ENCODE measurements at places on chromosomes 4 and X.

DNA sequence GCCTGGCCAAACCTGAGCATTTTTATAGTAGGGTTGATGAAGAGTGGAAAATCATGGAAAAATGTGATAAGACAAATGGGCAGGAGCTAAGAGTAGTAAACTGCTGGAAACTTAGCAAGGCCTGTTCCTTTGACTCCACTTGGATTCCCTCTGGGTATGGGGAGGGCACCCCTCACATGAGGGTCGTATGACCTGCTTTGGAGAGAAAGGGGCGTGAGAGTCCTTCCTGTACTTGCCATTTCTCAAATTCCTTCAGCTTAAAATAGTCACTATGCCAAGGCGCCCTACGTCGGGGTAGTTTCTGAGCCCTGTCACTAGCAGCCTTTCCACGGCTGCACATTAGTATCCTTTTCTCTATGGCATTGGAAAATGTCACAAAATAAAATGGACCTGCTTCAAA lies 49.1 kb downstream of the GPRIN3 start:
- DNase-seq, result no peak

DNA sequence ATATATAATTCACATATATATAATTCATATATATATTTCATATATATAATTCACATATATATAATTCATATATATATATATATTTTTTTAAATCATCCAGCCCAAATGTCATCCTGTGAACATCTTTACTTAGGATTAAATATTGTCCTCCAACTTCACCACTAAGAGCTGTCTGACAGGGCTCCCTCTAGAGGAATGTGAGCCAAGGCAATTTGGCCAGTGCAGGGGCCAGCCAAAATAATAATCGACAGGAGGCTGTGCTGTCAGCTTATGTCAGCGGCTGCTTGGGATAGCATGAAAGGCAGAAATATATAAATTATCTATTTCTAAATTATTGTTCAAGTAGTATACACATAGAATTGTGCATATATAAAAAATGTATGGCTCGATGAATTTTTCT lies 29.5 kb downstream of the EGFL6 start:
- DNase-seq, result no peak

DNA sequence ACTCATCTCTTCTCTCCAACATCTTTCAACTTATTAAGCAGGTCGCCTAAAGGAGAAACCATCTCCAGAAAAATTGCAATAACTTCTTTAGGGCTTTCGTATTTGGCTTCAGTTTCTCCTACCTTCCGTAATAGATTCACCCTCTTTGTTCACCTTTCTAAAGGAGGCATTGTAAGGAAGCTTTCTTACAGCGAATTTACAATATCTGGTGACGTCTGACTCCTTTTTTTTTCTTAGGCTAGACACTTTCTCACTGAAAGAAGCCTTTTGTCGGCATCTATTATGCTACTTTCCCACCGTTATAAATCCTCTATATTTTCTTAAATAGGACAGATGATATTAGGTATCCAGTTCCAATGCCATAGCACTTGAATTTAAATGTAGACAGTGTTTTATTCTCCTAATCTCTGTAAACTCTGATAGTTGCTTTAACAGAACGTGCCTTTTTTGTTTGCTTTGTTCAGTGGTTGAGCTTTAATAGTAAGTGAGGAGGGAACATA lies 302.4 kb downstream of the IL1RAPL1 start:
- DNase-seq, result no peak

DNA sequence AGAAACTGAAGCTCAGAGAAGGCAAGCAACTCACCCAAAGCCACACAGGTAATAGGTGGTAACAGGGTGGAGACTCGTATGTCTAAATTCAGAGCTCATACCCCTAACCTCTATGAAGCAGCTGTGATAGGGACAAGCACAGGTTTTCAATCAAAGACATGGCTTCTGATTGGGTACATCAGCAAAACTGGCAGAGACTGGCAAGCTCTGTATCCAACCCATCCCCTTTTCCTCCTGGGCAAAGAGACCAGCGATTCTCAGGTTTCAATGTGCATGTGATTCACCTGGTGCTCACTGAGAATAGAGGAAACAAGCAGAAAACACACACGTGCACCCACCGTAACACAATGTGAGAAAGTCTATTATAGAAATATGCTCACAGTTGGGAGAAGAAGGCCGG lies 153.0 kb downstream of the SMIM20 start:
- DNase-seq, result no peak

- DNase-seq, result no peak
Observed at GRCh38 chr4:42339935-42340406, 57.3 kb upstream of the SHISA3 start.

GRCh38 chrX:19829814-19830213 lies 57.6 kb downstream of the SH3KBP1 start:
- DNase-seq, result no peak

DNA sequence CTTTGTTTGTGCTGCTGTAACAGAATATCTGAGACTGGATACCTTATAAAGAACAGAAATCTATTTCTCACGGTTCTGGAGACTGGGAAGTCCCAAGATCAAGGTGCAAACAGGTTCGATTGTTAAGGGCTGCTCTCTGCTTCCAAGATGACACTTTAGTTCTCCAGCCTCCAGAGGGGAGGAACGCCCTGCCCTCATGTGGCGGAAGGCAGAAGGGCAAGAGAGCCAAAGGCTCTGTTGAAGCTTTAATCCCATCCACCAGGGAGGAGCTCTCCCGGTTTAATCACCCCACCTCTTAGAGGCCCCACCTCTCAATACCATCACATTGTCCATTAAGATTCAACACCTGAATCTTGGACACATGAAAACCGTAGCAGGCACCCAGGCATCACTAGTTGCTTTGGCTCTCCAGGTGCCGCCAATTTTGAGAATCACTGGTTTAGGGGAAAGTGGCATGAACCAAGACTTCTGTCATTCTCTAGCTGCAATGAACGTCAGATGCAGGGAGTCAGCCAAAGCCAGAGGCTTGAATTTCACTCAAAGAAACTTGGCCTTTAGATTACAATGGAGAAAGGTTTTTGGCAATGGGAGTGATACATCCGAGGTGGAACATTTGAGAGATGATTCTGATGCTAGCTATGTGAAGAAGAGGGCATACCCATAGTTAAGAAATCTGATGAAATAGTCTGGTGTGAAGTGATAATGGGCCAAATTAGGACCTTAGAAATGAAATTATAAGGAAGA lies 15.7 kb downstream of the FHL1 start:
- DNase-seq, result peak; percentile 3

GRCh38 chrX:40878766-40879165 lies 143.4 kb upstream of the MED14 start:
- DNase-seq, result no peak

DNA sequence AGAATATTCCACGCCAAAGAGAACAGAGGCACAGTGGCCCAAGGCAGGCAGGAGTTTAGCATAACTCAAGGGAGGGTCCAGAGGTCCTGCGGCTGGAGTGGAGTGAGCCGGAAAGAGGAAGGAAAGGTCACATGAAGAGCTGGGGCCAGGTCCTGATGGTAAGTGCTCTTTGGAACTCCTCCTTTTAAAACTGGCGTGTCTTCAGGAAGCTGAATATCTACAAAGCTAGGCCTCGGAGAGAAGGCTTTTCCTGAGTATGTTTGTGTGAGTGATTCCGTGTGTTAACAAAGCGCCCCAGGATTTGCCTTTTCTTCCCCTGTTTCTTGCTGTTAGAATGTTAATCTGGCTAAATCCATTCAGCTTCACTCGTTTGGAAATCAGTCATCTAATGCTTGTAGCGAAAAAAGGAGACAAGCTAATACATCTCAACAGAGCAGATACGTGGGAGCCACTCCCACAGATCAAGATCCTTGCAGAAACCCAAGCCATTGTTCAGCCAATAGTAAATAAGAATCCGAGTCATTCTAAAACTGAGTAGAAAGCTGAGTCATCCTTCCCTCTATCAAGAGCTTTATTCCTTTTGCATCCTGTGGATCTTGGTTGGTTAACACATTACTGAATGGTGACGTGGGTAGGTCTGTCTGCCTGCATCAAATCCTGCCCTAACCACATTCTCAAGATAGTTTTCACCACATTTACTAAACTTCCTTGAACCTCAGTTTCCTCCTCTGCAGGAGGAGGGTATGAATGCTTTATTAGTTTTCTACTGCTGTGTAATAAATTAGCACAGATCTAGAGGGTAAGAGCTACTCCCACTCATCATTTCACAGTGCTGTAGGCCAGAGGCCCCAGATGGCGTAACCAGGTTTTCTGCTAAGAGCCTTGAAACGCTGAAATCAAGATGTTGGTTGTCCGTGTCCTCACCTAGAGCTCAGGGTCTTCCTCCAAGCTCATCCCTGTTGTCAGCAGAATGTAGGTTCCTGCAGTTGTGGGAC lies 43.2 kb upstream of the RBM47 start:
- DNase-seq, result peak; percentile 14

DNA sequence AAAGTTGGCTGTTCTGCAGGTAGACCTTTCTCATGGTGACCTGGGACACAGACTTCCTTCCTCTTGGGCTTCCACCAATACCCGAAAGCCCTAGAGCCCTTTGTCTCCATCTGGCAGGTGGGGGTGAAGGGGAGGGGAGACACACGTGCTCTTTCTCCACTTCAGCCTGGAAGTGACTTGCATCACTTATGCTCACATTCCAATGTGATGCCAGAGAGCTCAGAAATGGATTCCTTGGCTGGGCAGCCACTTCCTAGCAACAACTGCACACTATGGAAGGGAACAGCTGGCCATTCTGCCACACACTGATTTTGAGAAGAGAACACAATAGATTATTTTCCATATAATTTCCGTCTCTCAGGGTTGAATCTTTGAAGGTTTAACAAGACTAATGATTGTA lies 36.3 kb downstream of the C4orf51 start:
- DNase-seq, result no peak

DNA sequence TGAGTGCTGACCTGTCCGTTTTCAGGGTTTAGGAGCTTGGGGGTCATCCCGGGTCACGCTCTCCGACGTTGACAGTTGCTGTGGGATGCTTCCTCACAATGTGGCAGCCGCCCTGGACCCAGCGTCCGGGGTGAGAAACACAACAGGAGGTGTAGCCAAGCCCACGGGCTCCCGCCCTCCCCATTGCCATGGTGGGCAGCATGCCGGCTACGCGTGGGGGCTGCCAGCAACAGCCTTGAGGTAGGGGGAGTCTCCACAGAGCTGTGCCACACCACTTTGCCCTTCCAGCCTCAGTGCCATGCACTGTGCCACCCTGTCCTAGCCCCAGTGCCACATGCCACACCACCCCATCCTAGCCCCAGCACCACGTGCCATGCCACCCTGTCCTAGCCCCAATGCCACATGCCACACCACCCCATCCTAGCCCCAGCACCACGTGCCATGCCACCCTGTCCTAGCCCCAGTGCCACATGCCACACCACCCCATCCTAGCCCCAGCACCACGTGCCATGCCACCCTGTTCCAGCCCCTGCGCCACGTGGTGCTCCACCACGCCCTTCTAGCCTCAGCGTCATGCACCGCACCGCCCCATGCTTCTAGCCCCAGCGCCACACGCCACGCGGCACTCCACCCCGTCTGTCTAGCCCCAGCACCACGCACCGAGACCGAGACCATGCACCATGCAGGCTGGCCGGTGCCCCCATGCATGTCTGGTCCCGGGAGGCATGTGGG lies 8.5 kb upstream of the HGFAC start:
- no peak for DNase-seq

GRCh38 chr4:102263024-102263787 lies 82.1 kb downstream of the SLC39A8 start:
- no peak for DNase-seq

DNA sequence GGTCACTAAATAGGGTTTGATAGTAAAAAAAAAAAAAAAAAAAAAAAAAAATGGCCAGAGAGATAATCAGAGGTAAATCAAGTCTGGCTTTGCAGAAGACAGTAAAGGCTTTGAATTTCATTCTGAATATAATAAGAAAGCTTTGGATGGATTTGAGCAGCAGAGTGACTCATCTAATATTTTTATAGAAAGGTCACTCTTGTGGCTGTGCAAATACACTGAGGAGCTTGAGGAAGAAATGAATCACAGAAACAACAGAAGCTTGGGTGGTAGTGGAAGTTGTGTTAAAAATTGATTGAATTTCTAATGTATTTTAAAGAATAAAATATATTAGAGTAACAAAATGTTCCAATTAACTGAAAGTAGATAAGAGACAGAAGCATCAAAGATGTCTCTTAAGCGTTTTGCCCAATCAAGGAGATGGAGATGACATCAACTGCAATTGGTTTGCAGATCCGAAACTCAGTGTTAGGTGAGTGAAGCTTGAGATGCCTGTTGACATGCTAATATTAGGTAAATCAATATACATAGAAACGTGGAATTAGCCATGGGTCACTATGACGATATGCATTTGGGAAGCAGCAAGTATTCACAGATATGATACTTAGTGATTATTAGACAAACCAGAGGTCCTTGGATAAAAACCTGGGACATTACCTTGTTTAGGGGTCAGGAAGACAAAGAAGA lies 280.5 kb downstream of the GPM6A start:
- no peak for DNase-seq

- no peak for DNase-seq
Observed at GRCh38 chr4:87632469-87632868, 17.6 kb upstream of the DMP1 start.

DNA sequence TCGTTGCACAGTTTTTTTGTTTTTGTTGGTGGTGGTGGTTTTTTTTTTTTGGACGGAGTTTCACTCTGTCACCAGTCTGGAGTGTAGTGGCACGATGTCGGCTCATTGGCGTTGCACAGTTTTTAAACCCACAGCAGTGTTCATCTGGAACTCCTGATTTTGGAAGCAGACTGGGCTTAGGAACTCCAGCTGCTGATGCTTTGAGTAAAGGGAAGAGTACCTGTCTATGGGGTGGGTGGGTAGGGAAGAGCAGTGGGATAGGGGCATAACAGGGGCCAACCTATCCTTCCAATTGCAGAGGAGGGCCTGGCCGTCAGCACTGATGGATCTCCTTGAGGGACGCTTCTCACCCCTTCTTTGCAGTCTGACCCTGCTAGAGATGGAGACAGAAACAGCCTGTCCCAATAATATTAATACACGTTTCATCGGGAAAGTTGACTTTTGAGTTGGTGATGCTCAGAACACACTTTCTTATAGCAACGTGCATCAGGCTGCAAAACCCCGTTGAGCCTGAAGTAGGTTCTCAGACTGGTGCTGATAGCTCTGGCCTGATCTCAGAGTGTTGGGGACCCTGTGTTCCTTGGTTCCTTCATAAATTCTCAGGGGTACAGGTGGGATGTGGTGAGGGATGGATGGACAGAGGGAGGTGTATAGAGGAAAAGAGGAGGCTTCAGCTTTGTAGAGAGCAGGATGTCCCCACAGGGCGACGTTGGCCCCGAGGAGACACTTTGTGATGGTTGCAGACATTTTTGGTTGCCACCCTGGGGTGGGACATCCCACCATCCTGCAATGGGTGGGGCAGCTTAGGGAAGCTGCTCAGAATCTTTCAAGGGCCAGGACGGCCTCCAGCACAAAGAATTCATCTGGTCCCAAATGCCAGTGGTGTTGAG lies 2.3 kb downstream of the CD99 start:
- no peak for DNase-seq

- DNase-seq, result no peak
Observed at GRCh38 chr4:37397505-37397904, 153.0 kb downstream of the NWD2 start.
